Stimulated activated naive CD8-positive, alpha-beta T cell treated with anti-CD3 and anti-CD28 coated beads, Interleukin-15, Interleukin-2, amounts not matched to agents 100 U/mL and 50 U/mL, for 24 hours (primary cell): ENCODE measurements at places on chromosomes 5 and 9.

DNA sequence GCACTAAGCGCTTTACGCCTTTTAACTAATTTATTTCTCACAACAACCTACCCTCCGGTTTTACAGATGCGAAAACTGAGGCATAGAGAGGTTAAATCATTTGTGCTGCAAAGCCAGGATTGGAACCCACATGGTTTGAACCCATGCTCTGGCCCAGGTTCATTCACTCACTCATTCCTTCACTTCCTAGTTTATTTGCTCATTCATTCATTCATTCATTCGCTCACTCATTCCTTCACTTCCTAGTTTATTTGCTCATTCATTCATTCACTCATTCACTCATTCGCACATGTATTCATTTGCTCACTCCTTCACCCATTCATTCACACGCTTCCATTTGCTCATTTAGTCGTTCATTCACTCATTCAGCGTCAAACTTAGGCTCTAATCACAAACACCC is 29.4 kb downstream of the NEURL1B start:
- DNase-seq, result no peak

DNA sequence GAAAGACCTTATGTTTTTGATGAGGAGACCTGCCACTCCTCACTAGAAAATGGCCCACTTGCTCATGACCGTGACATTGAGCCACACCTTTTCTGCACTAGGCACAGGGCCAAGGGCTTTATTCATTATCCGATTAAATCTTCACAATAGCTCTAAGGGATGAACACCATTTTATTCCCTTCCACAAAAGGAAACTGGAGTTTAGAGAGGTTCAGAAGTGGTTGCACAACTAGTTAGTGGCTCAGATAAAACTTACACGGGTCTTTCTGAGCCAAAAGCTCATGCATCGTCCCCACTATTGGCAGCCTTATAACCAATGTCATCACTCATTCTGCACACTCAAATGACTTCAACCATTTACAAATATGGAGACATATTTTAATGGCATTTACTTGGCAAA is 39.4 kb downstream of the SUSD1 start:
- DNase-seq, result no peak

DNA sequence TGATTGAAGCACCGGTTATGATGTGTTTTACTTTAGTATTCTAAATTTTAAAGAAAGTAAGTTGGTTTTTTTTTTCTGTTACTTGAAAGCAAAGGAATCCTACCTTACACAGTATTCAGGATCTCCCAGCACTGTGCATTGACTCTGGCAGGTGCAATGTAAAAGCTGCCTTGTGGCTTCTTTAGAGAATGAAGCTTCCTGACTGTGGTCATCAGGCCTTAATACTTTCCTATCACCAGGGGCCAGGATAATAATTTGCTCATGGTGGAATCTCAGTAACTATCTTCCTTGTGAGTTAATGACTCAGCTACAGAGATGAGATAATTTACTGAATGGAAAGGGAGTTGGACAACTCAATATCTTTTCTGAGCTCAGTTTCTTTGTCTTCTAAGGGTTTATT is 435.5 kb upstream of the ZNF608 start:
- DNase-seq, result no peak

DNA sequence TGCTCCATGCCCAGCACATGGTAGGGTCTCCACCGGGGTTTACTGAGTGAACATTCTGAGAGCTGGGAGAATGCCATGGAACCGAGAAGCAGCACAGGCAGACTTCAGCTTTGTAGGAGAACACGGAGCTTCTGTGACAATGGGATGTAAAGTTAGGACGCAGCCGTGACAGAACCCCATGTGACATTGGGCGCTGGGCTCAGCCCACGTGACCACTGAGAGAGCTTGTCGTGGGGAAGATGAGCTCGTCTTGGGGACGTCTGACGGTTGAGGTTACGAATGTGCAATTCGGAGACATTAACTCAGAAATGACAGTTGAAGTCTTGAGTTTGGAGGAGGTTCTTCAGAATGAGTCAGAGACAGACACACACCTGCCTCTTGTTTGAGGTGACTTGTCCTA is 13.5 kb downstream of the SDHA start:
- DNase-seq, result no peak

DNA sequence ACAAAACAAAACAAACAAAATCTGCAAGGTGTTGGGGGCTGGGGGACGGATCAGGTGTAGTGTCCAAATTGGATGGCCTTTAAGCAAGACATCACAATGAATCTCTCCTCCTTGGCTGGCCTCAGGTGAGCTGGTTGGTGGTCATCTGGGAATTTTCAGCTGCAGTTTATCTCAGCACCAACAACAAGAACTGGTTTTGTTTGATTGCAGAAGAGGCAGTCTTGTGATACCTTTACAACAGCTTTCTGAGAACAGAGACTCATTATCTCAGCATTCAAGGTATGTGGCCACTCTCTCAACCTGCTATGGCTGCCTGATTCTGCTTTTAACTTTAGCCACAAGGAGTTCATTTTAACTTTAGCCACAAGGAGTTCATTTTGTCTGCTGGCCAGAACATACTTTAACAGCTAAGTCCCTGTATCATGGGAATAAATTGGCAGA is 1543.4 kb downstream of the EFNA5 start:
- no peak for DNase-seq

DNA sequence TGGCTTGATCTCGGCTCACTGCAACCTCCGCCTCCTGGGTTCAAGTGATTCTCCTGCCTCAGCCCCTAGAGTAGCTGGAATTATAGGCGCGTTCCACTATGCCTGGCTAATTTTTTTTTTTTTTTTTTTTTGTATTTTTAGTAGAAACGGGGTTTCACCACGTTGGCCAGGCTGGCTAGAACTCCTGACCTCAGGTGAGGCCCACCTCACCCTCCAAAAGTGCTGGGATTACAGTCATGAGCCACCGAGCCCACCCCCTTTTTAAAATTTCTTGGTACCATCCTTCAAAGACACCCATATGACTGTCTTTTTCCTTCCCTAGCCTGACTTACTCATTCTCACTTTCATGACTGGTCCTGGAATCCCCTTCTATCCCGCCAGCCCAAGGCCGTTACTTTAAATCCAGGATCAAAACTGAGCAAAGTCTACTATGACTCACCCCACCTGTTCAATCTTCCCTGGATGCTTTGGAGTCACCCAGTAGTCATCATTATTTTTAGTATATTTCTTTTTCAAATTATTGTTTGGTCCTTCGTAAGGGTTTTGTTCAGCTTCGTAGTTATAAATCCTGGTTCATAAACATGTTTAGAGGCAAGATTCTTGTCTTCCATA is 1.2 kb upstream of the TBCA start:
- DNase-seq, result no peak

- no peak for DNase-seq
Measured at GRCh38 chr9:96457266-96457665, 7.3 kb downstream of the HABP4 start.

- DNase-seq, result no peak
Measured at GRCh38 chr9:69513141-69513820, 158.9 kb downstream of the APBA1 start.

GRCh38 chr5:91223886-91224285 is 159.2 kb downstream of the ARRDC3 start:
- DNase-seq, result no peak

GRCh38 chr9:109977521-109977920 is 197.5 kb downstream of the PALM2AKAP2 start:
- no peak for DNase-seq

GRCh38 chr5:97181856-97182545 is 1.0 kb downstream of the RIOK2 start:
- DNase-seq, result no peak

- no peak for DNase-seq
Measured at GRCh38 chr5:144771802-144772201, 601.1 kb downstream of the KCTD16 start.

DNA sequence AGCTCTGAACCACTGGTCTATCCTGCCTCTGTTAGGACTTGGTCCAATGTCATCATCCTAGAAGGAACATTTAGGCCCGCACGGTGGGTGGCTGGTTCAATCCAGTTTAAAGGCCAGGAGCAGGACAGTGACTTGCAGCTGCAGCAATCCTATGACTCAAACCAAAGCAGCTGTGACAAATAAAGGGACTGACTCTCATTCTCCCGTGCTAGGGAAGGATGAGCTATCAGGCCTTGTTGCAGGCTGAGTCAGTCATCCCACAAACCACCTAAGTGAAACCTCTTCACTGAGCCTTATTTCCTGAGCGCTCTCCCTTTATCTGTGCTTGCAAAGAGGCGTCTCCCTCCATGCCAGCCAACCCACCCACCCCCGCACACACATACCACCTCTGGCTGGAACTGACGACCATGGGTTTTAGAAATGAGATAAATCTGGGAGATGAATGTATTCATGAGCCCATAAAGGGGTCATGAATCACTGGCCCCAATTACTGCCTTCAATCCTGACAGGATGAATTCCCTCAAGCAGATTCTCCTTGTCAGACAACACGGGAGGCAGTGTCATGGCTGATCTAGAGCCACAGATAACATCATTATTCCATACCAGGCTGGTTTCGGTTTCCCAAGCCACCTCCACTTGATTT is 93.4 kb downstream of the KCNIP1 start:
- DNase-seq, result peak; percentile 60

DNA sequence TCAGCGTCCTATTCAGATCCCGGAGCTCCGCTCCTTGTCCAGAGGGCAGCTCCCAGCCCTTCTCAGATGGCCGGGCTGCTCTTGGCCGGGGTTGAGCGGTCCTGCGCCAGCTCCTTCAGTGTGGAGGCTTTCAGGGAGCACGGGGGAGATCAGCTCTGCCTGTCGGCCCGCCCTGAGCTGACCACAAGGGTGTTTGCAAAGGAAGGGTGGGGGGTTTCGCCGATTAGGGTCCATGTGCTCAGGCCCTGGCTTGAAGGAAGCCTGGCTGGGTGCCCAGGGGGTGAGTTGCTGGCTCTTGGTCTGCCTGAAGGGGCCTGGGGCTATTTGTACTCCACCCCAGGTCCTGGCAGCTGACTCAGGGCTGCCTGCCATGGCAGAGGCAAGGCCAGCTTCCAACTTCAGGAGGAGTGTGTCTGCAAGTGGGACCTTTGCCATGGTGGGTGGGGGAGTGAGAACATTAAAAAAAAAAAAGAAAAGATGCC is 250.1 kb upstream of the KLF4 start:
- no peak for DNase-seq

DNA sequence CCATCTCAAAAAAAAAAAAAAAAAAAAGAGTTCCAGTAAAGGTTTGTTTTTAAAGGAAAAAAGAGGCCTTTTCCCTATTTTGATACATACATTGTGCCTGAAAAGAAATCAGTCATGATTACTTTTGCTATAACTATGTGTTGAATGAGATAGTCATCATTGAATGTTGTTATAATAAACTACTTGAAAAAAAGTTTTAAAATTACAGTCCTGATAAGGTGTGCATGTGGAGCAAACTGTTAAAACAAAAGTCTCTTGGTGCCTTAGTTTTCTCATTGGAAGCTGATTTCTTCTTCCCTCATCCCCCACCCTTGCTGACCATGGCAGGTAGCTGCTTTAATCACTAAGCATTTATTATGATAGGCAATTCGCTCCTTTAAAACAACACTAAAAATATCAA is 172.3 kb upstream of the TBCA start:
- no peak for DNase-seq

DNA sequence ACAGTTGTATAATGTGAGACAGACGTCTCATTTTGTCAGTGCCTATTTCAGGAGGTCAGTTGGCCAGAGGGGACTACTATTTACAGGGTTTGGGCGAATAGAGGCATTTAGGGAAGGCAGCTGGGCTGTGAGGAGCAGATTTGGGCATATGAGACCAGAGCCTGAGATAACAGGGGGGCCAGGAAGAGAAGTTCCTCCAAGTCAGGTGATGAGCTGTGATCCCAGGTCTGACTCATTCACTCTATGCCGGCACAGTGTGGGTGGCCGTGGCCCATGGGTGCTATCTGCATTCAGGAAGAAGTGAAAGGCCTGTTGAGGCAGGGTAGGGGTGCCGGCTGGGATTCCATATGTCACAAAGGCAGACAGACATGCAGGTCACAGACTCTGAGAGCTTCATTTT is 142.8 kb downstream of the PDZD2 start:
- DNase-seq, result no peak

DNA sequence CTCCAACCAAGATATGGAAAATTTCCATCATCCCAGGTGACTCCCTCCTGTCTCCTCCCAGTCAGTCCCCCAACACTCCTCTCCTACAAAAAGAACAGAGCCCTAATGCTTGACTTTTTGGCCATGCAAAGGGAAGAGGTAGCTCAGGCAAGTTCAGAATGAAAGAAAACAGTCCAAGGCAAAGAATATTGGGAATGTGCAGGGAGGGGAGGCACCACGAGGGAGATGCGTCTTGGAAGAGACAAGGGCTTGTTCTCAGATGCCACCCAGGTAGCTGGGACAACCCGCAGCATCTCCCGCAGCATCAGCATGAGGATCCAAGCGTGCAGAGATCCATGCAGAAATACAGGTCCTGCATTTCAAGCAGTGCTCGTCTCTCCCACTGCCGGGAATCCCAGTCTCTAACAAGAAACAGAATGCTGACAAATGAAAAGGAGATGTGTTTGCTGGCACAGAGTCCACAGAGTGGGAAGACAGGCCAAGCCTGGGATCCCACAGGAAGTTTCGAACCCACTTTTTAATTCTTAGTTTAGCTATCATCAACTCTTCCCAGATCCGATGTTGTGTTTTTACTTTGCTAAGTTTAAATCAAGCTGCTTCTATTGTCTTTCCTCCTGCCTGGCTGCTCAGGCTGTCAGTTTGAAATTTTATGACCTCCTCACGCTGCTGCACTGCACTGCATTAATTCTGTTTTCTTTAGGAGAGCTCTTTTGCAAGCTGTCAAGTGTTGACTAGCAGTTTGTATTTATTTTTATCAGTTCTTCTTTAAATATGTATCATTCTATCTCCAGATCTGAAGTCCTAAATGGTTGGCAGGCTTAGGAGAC is 86.8 kb upstream of the OSMR start:
- no peak for DNase-seq

DNA sequence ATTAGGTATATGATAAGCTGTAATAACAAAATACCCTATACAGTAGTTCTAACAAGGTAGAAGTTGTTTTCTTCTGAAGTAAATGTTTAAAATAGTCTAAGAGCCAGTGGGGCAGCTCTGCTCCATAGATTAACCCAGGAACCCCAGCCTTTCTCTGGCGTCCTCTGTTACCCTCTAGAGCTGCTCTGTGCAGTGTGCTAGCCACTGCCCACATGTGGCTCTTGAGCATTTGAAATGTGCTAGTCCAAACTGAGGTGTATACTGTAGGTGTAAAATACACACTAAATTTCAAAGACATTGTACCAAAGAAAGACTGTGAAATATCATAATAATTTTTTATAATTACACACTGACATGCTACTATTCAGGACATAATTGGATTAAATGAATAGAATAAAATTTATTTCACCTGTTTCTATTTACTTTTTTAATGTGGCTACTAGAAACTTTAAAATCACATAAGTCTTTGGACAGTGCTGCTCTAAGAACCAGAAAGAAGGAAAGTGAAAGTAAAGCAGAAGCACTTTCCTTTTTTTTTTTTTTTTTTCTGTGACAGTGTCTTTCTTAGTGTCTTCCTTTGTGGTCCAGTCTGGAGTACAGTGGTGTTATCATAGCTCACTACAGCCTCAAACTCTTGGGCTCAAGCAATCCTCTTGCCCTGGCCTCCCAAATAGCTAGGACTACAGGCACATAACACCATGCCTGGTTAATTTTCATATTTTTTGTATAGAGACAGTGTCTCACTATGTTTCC is 39.3 kb downstream of the RAI14 start:
- DNase-seq, result no peak
